ENCODE measurements at places on chromosomes 3 and 15.

GRCh38 chr15:55676507-55676906, 66.4 kb downstream of the PRTG start:
- DNase-seq: no peak

DNA sequence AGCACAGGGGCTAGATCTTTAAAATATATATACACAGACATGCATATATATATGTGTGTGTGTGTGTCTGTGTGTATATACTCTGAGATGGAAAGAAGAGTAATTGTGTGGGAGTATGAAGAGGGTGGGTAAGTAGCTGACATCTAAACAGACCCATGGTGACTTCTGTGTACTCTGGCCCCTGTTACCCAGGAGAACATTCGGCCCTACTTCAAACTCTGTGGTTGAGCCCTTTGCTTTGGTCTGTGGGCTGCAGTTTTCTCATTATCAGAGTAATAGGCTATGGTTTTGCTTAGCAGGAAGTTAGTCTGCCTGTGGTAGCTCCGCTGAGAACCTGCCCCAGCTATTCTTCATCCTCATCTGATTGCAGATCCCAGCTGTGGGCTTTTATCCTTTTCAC, 141.4 kb downstream of the RBPMS2 start:
- no peak for DNase-seq

DNA sequence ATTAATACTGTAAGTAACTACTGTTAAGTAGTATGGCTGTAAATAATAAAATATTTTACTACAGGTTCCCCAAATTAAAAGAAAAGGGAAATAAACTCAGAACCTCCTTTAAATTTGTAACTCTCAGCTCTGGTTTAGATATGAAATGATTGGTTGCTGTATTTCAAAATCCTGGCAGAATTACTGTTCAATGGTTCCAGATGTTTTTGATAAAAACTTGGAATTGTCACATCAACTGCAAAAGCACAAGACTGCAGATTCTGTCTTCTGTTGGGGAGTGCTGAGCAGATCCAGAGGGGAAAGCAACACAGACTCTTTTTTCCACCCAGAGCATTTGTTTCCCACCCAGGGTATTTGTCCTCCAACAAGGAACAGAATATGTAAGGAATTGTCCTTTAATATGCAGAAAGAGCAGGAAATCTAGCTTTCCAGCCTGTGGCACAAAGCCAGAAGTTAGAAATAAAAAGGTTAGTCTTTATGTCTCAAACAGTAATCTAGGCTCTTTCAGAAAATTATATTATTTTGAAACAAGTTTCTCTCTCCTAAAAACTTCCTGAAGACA, 178.1 kb downstream of the KLHL25 start:
- DNase-seq: no peak

DNA sequence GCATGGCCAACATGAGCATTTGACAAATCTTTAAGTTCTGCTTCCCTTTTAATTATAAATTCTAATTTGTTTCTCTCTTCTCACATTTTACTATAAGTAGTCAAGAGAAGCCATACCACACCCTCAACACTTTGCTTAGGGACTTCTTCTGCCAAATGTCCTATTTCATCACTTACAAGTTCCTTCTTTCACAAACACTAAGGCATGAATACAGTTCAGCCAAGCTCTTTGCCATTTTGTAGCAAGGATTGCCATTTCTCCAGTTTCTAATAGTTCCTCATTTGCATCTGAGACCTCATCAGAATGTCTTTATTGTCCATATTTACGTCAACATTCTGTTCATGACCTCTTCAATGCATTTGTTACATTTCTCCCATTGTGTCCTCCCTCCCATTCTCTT, 29.4 kb downstream of the SLC22A14 start:
- no peak for DNase-seq

DNA sequence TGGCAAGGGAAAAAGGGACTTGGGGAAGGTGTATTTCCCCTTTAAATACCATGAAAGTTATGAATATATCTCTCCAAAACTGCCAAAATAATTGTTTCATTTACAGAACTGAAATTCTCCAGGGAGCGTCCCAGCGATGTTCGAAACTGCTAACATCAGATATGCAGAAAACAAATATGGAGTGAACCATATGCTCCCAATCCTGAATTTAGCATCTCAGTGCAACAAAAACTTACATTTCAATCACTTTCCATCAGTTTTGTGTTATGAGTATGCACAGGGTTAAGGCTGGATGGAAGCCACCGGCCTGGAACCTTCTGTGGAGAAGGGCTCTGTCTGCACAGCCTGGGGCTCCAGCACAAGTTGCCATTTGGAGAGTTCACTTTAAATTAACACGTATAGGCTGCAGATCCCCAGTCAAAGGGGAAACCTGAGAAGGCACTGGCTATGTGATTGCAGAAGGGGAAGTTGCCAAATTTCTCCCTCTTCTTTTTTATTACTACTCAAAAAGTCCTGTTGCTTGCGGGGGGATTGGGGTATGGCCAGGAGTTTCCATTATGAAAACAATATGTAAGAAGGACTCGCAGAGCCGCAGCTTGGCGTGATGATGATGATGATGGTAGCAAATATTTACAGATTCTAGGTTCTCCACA, 56.9 kb upstream of the FOXP1 start:
- DNase-seq: no peak

- DNase-seq: no peak
Measured at GRCh38 chr15:51085764-51086163, 8.9 kb downstream of the TNFAIP8L3 start.

GRCh38 chr15:40297356-40297755, 10.4 kb downstream of the PLCB2 start:
- DNase-seq: no peak
